ENCODE measurements at places on chromosomes 12 and 14.

DNA sequence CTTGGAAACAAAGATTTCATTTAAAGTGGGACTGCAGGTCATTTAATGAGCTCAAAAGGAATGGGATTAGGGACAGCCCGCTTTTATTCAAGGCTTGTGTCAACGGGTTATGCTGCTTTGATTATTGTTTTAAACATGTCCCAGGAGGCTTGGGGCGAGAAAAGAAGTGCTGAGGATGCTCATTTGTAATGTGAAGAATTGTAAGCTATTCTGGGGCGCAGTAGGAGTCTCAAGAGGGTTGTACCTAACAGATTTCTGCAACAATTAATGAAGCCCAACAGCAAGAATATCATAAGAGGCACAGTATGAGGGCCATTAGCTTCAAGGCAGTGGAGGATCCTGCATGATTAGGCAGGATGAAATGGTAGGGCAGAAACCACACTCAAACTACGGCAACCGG is 122.5 kb downstream of the KTN1 start:
- no peak for DNase-seq

- DNase-seq = no peak
Observed at GRCh38 chr12:19419086-19419485, 20.2 kb upstream of the AEBP2 start.

DNA sequence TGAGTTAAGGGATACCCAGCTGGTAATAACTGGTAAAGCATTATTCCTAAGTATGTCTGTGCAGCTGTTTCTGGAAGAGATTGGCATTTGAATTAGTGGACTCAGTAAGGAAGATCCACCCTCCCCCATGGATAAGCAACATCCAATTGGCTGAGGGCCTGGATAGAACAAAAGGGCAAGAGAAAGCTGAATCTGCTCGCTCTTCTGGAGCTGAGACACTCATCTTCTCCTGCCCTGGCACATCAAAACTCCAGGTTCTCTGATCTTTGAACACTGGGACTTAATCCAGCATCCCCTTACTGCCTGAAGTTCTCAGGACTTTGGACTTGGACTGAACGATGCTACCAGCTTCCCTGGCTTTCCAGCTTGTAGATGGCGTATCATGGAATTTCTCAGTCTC is 63.1 kb upstream of the CNOT2 start:
- DNase-seq = no peak

GRCh38 chr12:84186433-84186832 is 726.2 kb downstream of the SLC6A15 start:
- DNase-seq = no peak

DNA sequence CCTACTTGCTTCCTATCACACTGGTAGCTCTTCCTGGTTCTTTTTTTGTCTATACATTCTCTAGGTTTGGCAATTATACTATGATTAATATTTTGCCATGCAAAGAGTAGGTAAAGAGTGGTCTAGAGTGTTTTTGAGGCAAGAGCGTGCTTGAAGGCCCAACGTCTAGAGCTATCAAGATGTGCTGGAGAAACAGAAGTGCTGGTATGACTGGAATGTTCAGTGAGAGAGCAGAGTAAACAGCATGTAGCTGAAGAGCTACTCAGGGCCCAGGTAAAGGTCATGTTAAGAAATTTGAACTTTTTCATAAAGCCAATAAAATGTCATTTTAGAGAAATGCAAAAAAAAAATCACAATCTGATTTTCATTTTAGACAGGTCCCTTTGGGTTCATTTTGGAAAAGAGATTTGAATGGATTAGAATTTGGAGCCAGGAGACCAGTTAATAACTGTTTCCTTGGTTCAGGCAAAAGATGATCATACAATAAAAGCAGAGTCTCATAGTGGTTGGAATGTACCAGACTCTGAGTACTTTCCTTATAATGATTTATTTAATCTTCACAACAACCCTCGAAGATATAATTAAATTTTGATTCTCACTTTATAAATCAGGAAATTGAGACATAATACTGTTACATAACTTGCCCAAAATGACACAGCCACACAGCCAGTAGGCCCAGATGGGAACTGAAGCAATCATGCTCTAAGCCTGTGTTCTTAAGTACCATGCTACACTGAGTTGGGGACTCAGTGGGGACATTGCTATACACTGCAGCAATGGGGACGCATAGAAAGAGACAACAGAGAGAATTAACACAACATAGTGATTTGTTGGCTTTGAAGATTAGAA is 350.1 kb downstream of the NELL2 start:
- DNase-seq = no peak

GRCh38 chr14:59275668-59276067 is 87.2 kb downstream of the DAAM1 start:
- no peak for DNase-seq

DNA sequence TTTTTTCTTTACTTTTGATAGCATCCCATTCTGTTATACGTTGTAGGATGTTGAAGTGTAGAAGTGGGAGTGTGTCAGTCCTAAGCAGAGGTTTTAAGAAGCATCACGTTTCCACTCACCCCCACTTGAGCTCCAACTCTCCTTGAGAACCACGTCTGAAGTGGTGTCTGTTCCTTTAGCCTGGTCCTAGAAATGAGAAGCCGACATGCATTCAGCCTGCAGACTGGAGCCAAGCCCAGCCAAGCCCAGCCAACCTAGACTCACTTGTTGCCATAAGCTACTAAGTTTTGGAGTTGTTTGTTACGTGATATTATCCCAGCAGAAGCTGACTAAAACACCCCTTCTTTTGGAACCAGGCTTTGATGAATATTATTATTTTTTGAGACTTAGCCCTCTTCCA is 4.4 kb upstream of the ELK3 start:
- no peak for DNase-seq

DNA sequence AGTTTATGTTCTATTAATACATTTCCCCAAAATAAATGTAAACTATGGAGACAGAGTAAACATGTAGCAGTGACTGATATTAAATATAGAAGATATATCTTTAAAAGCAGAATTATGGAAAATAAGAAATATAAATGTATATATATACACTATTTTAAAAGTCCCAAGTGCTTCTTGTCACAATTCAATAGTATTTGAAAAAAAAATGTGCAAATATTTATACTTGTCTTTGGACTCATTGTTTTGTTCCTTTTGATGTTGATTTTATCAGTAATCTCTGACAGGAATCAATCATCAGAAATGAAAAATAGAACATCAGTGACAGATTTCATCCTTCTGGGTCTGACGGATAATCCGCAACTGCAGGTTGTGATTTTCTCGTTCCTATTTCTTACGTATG is at the start of gene OR6C76:
OR6C76 (plus strand) TSS at position 301 of the 400 bp plus-strand sequence; CDS start at position 301, 0 bp downstream.
- no peak for DNase-seq

- DNase-seq = peak; percentile 78
Observed at GRCh38 chr12:91109148-91109564, 2.1 kb downstream of the LUM start.

- no peak for DNase-seq
Observed at GRCh38 chr12:107822356-107822755, 47.9 kb downstream of the ASCL4 start.

GRCh38 chr12:64528616-64529015 is 76.7 kb downstream of the TBK1 start:
- DNase-seq = no peak

GRCh38 chr14:99564256-99564925 is 39.6 kb downstream of the CCDC85C start:
- no peak for DNase-seq

DNA sequence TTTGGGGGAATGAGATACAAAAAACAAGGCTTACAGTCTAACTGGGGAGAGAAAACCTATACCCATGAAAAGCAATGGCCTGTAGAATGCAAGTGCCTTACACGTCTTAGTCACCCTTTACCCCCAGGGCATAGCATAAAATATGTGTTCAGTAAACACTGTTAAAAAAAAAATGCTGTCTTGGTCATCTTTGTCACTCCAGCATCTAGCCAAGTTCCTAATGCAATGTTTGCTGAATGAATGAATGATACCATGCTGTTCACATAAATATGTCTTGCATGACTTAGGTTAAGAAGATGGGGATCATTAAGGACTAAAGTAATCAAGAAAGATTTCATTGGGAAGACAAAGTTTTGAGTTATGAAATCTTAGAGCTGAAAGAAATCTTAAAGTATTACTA is 38.5 kb downstream of the PPP2R5E start:
- DNase-seq = no peak

GRCh38 chr14:101889898-101890297 is 74.5 kb upstream of the DYNC1H1 start:
- DNase-seq = no peak

- DNase-seq = no peak
Observed at GRCh38 chr14:53711205-53711604, 245.4 kb downstream of the BMP4 start.

DNA sequence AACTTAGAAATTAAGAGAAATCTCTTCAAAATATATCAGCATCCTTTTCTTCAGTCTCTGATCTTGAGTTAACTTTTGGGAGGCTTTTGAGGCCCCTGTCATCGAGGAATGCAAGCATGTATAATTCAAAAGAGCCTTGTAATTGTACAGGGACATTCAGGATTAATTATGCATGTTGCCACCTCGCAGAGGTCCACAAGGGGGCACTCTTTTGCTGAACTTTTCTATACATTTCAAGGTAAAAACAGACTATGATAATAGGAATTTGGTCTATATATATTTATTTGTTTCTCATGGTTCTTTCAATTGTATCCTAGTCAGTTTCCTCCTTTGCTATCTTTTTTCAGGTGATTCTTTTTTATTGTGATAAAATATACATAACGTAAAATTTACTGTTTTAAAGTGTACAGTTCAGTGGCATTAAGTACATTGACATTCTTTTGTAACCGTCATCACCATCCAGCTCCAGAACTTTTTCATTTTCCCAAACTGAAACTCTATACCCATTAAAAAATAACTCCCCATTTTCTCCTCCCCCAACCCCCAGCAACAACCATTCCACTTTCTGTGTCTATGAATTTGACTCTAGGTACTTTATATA is 47.0 kb upstream of the SLC2A13 start:
- DNase-seq = peak; percentile 40

DNA sequence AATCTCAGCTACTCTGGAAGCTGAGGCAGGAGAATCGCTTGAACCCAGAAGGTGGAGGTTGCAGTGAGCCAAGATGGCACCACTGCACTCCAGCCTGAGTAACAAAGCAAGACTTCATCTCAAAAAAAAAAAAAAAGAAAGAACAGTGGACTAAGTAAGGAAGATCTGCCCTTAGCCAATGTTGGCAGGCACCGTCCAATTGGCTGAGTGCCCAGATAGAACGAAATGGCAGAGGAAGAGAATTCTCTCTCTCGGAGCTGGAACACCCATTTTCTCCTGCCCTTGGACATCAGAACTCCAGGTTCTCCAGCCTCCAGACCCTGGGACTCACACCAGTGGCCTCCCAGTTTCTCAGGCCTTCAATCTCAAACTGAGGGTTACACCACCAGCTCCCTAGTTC is 49.9 kb downstream of the ESR2 start:
- no peak for DNase-seq

DNA sequence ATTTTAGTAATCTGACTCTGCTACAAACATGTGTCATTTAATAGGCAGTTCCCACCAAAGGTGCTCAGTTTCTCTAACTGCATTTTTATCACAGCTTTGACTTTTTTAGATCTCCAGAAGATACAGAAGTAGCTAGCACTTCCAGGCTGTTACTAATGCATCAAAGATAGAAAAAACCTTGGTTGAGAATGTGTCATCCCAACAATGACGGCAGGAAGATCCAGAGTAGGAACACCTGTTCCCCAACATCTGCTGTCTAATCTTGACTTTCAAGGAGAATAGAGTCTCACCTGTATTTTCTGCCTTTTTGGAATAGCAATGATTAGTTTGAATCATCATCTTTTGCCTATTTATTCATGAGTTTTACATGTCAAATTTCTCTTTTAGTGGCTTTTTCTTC is 45.0 kb downstream of the ARMH4 start:
- no peak for DNase-seq

DNA sequence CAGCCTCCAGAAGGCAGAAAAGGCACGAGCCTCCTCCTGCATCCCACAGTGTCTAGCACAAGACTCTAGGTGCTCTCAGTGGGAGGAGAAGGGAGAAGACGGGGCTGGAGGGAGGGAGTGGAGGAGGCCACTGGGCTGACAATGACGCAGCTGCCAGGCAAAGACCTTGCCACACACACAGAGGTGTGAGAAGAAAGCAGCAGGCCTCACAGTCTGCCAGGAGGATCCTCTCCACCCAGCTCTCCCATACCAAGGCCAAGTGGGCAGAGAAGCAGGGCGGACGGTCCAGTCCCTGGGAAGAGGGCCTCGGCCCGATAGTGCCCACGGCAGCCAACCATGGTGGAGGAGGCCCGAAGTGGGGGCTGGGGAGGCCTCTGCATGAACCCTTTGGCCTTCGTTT is 78.9 kb downstream of the NCOR2 start:
- DNase-seq = no peak

GRCh38 chr12:95653771-95654546 is 102.7 kb upstream of the USP44 start:
- no peak for DNase-seq

- no peak for DNase-seq
Observed at GRCh38 chr12:29907461-29907860, 123.7 kb upstream of the TMTC1 start.

- peak; percentile 63 for DNase-seq
Observed at GRCh38 chr12:57089271-57090245, 644 bp downstream of the NAB2 start.

DNA sequence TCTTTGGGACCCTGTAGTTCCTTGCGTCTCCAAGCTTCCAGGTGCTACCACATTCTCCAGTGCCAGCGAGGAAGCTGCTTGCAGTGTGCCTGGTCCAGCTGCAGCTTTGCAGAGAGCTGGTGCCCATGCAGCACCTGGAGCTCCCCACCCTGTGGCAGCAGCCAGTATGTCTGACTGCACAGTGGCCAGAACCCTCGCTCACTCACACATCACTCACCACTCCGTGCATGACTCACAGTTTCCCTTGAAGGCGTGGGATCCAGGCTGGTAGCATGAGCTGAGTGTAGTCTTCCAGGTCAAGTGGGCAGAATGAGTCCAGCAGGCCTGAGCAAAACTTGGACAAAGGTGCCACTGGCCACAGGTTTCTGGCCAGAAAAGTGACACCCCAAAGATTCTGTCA is 33.6 kb downstream of the SDR9C7 start:
- no peak for DNase-seq

DNA sequence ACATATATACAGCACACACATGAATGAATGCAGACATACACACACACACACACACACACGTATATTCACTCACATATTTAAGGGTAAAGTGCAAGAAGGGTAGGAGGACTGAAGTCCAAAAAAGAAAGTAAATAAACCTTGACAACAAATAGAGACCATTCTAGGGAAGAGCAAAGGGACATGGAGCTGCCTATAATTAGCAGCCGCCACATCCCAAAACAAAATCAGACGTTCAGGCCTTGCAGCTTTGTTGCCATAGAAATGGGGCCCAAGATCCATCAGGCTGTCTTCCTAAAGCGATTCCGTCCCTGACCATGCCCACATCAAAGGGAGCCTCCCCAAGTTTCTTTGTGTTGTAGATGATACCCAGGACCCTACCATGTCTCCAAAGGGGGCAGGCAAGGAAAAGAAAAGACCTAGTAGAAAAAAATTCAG is 703.5 kb upstream of the TBX3 start:
- no peak for DNase-seq

GRCh38 chr12:46222636-46223035 is 46.2 kb downstream of the SLC38A1 start:
- DNase-seq = no peak
